ENCODE measurements at places on chromosomes 1 and 21.

DNA sequence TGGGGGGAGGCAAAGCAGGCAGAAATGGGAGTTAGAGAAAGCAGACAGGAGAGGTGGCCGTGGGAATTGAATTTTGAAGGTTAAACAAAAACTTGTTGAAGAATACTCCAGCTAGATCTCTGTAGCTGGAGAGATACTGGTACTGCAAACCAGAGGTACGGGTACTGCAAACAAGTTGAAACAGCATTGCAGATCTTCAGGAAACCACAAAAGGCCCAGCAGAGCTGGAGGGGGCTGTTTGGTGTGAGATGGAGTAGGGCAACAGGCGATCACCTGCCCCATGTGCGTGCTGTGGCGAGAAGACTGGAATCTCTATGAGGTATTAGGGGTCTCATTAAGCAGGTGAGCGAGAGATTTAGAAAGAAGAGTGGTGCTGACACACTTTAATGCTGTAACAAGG is 77.7 kb upstream of the RGS4 start:
- DNase-seq: no peak

GRCh38 chr1:35886577-35887431 is 3.8 kb downstream of the AGO1 start:
- no peak for DNase-seq

GRCh38 chr1:19307794-19308508 is 4.0 kb downstream of the AKR7A2 start:
- no peak for DNase-seq

DNA sequence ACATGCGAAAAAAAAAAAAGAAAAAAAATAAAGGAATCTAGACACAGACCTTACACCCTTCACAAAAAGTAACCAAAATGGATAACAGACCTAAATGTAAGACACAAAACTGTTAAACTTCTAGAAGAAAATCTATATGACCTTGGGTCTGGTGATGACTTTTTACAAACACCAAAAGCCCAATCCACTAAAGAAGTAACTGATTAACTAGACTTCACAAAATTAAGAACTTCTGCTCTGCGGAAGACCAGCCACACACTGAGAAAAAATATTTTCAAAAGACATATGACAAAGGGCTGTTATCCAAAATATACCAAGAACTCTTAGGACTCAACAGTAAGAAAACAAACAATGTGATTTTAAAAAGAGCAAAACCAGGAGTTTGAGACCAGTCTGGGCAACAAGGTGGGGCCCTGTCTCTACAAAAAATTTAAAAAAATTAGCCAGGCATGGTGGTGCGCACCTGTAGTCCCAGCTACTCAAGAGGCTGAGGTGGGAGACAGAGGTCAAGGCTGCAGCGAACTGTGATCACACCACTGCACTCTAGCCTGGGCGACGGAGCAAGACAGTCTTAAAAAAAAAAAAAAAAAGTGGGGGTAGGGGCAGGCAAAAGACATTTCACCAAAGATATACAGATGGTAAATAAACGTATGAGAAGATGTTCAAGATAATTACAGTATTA is 9.8 kb downstream of the PARP1 start:
- no peak for DNase-seq

- DNase-seq: no peak
Measured at GRCh38 chr1:181356505-181357340, 126.6 kb upstream of the CACNA1E start.

GRCh38 chr1:212458817-212459216 is 26.1 kb downstream of the NENF start:
- no peak for DNase-seq

Measured in occipital lobe (tissue), 3 donors.